ENCODE measurements at places on chromosomes 11 and 22.

- no peak for DNase-seq
These were observed 12.6 kb downstream of the CCDC83 start for GRCh38 chr11:85867751-85868150.

DNA sequence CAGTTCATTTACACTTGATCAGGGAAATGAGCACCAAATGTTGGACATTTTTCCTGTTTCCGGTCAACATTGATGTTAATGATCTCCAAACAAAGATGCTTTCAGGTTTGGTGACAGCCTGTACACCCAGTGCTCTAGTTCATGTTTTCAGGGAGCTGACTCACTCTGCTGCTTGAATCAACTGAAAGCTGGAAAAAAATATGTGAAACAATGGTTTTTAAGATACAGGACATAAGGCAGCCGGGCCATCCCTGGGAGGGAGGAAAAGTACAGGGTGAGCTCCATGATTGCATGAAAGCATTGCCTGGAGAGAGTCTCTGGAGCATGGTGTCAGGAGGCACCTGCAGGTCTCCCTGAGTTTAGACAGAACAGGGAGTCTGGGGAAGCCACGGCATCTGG, 259.6 kb downstream of the TBC1D22A start:
- no peak for DNase-seq

DNA sequence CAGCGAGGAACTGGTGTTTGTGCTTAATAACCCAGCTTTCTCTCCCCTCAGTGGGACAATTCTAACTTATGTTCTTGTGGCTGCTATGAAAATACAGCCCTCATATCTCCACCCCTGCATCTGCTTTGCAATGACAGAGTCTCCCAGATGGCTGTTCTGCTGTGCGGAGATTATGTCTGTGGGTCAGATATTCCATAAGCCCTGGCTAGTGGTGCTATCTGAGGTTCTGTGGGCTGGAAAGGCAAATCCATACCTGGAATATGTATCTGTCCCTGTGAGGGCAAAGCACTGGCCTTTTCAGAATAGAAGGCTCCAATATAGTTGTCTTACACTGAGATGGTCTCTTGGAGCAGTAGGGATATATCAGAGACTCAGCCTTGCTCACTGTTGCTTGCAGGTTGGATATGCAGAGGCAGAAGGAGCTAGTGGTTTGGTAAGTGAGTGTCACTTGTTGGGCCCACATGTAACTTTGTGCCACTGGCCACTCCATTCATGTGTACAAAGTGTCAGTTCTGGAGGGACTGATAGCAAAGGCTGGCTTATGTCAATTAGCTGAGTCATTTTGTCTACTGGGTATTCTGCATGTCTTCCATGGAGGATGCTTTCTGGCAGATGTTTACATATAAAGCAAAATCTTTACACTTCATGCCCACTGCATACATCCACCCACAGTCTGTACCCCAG, 246.6 kb downstream of the FAM76B start:
- no peak for DNase-seq

DNA sequence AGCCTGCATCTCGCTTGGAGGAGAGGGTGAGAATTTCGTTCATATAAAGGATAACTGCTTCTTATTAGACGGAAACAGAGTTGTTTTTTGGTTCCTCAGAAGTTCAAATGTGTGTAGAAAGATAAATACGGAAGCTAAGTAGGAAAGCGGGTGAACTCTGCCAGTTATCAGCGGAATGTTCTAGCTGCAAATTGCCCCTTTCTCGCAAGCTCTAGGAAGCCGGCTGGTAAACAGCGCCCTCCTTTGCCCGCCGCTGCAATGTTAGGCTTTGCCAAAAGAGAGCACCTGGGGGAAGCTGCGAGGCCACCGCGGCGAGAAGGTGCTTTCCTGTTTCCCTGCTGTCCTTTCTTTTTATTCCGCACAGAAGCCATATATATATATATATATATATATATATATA, 67.0 kb downstream of the IGLL5 start:
- DNase-seq: no peak

GRCh38 chr11:19769820-19770219, 57.2 kb downstream of the NAV2 start:
- no peak for DNase-seq

DNA sequence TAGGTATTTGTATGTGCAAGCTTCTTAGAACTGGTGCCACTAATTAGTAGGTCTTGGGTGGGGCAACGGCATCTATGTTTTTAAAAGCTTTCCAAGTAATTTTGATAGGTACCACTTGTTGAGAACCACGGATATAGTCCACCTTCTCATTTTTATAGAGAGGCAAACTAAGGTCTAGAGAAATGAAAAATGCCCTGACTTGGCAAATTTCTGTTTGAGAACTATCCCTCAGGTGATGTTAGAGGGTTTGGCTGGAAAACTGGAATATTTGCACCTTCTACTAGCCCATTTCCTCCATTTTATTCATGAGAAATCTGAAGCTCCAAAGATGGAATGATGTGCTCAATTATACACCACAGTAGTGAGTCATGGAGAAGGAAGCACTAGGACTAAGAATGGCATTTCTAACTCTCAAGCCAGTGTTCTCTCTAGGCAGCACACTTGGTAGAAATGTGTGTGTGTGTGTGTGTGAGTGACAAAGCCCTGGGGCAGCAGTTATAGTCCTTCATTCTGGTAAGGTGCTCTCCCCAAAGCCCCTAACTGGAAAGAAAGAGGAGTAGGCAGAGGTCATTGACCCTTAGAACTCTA, 1.8 kb upstream of the TMEM86A start:
- no peak for DNase-seq

- DNase-seq: no peak
These were observed 138.2 kb upstream of the MTMR2 start for GRCh38 chr11:96062134-96062533.

- no peak for DNase-seq
These were observed 702.9 kb downstream of the DLG2 start for GRCh38 chr11:84924154-84924692.

DNA sequence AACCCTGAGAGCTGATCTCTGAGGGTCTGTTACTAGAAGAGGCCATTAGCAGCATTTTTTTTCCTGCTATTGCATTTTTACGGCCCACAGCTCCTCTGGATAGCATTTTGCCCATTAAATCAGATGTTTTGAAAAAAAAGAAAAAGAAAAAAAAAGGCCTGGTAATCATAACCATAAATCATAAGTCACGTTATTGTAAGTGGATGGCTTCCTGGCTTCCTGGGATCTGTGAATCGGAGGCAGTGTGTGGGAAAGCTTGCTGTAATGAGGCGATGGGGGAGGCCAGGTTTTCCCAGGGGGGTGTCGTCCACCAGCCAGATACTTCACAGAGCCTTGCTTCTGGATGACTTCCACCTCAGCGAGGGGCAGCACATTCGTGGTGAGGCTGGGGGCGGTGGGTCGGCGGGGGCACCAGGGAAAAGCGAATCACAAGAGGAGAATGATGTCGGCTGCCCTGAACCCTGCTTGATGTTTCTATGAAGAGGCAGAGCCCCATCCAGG, 106.5 kb upstream of the SYT13 start:
- no peak for DNase-seq

GRCh38 chr11:96388891-96389719, 607 bp downstream of the CCDC82 start:
- DNase-seq: no peak

Data from amygdala (tissue), 56 donors.